ENCODE measurements at places on chromosomes 2 and 18. TPM values are rescaled to one million over a fixed set of nuclear protein-coding genes. Genes with fewer than 3 reads are reported as not detected.

Gene LIMS3
- not detected for total RNA-seq

Gene COL4A4
- 2.3 TPM for total RNA-seq

Gene PLB1
- total RNA-seq: 2.4 TPM

- DNase-seq: no peak
Observed at GRCh38 chr2:232307854-232308253, 70.7 kb upstream of the ALPP start.

GRCh38 chr2:147867050-147867449 lies 22.2 kb downstream of the ACVR2A start:
- no peak for DNase-seq

DNA sequence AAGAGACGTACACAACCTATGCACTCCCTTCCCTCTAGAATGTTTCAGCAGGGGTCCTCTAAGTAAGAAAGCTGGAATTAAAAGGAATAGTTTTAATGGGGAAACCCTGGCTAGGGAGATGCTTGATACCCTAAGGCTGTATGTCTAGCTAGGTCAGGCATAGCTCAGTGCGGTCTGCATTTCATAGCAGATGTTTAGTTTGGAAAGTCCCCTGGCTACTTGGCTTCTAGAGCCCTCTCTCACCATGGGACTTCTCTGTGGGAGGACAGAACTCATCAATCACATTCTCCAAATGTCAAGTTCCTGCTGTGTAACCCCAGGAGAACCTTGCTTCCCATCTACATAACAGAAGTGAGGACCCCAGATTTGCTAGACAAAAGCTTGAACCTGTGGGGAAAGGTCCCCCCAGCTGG lies 24.1 kb upstream of the ANXA4 start:
- DNase-seq: no peak

All from G401 (cell line).